ENCODE measurements at places on chromosomes 7 and 10.

GRCh38 chr7:32639122-32639521 is 143.8 kb downstream of the AVL9 start:
- no peak for DNase-seq

GRCh38 chr7:156282816-156283215 is 357.8 kb upstream of the RNF32 start:
- no peak for DNase-seq

GRCh38 chr7:5557920-5558401 is 134.3 kb upstream of the TNRC18 start:
- DNase-seq = peak; percentile 43

DNA sequence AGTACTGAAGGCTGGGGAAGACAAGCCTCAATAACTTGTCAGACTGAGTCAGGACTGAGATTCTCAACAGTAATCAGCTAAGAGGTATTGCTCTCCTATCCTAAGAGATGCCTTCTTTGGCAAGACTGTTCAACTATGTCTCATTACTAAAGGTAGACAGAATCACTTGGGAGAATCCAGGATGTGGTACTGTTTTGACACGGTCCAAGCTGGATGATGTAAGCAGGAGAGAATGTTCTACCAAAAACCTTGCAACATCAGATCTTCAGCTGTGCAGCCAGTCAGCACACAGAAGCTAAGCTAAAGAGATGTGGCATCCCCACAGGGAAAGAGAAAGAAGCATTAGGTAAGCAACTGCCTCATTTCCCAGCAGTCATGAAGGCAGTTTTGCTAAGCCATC is 391.4 kb downstream of the NRG3 start:
- no peak for DNase-seq

DNA sequence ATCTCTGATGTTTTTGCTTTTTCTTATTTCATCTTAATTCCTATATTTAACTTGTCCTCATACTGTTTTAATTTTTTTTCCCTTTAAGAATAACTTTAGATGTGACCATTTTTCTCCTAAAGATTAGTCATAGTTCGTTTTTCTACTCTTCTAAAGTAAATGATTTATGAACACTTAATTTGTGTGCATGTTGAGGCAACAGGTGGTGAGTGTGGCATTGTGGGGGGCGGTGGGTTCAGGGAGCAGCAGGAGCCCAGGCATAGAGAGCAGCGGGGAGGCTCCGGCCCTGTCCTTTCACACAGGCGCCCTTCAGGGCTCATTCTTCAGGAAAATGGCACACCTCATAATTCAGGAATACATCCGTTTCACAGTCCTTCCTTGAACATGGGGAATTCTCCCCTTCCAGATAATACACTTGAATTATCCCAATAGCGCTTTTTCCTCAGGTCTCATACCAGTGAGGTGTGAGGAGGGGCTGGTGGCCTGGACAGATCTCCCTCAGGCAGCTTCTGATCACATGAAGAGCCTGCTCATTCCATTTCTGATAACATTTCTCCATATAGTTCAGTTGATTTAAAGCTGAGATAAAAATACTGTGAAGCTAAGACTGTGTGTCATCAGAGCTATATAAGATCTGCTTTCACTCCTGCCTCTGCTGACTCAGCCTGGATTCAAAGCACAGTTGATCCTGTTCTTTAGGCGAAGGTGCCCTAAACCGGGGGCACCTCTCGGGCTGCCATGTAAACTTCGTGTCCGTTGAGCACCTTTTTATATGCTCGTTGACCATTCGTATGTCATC is 40.2 kb downstream of the CUL1 start:
- no peak for DNase-seq

Measured in HL-60 (cell line).